Lower lobe of right lung (tissue), 2 donors: ENCODE measurements at places on chromosomes 4 and X. TPM values are rescaled to one million over a fixed set of nuclear protein-coding genes. Genes with fewer than 3 reads are reported as not detected.

The SORCS2 gene
- total RNA-seq: 5.8 TPM

The BGN gene
- 157 TPM for total RNA-seq

The USP38 gene
- total RNA-seq: 25.6 TPM

The KCTD8 gene
- total RNA-seq: not detected

The NR3C2 gene
- 31.4 TPM for total RNA-seq

The SLC16A2 gene
- 7.2 TPM for total RNA-seq

The NAT8L gene
- 0.24 TPM for total RNA-seq

The GNRHR gene
- not detected for total RNA-seq

The NLGN3 gene
- total RNA-seq: 1.3 TPM

The DOCK11 gene
- total RNA-seq: 76.2 TPM

DNA sequence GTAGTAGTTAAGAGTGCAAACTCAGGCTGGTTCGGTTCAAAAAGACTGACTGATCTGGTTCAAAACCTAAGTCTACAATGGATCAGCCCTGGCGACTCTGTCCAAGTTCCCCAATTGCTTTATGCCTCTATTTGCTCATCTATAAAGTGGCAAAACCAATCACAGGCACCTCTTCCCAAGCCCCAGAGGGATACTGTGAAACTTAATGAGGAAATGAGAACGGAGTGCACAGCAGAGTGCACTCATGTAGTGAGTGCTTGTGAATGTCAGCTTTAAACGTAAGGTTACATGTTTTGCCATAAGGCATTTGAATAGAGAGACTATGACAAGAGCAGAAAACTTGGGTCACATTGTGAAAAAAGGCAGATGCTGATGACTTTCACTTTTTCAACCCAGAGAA lies 199.7 kb upstream of the KLF3 start:
- no peaks in the 10 kb centered on the region for H3K27me3 ChIP-seq
- H3K4me3 ChIP-seq: no peak overlapping the region
- DNase-seq: no peak

DNA sequence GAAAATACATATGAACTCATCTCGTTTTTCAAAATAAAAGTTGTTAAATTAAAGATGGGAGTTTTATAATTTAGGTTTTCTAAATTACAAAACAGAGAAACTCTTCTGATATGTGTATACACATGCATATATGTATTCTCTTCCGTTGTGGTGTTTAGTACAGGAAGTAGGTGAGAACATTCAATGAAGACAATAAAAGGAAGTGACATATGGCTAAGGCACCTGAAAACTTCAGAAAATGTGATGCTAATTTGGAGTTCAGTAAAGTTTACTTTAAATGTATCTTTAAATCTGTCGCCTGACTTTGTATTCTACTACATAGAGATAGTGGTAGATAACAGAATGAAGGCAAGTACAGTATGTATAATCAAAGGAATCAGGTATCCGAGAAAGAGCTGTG lies 33.5 kb upstream of the ITM2A start:
- no peak for DNase-seq
- H3K36me3 ChIP-seq: no peaks in the 10 kb centered on the region
- H3K4me1 ChIP-seq: no peaks in the 10 kb centered on the region
- no peak overlapping the region for H3K27ac ChIP-seq

DNA sequence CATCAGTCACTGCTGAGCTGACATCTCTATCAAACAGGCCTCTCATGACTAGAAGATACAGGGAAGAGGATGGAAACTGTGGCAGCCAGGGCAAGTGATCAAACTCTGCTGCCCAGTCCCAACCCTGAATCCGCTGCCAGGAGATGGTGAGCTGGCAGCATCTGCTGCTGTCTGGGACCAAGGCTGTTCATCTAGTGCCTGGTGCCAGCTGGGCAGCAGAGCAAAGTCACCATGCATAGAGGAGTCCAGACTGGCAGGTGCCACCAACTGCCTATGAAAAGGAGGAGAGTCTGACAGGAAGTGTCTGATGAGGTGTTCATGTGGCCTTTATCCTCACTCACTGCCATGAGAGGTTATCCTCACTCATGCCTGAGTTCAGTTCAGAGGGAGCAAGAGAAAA lies 518.9 kb downstream of the MID1IP1 start:
- H3K4me1 ChIP-seq: no peaks in the 10 kb centered on the region
- no peak overlapping the region for H3K4me3 ChIP-seq
- no peaks in the 10 kb centered on the region for H3K36me3 ChIP-seq
- H3K27me3 ChIP-seq: no peaks in the 10 kb centered on the region
- DNase-seq: no peak

GRCh38 chr4:85113706-85114105 lies 147.2 kb upstream of the WDFY3 start:
- no peaks in the 10 kb centered on the region for H3K36me3 ChIP-seq
- no peak overlapping the region for H3K27ac ChIP-seq
- H3K4me3 ChIP-seq: no peak overlapping the region
- H3K27me3 ChIP-seq: no peaks in the 10 kb centered on the region

GRCh38 chrX:135596495-135596894 lies 76.0 kb downstream of the INTS6L start:
- H3K36me3 ChIP-seq: no peaks in the 10 kb centered on the region
- no peaks in the 10 kb centered on the region for H3K27me3 ChIP-seq
- no peak overlapping the region for H3K4me3 ChIP-seq
- no peaks in the 10 kb centered on the region for H3K4me1 ChIP-seq
- DNase-seq: peak; percentile 42
- no peak overlapping the region for H3K27ac ChIP-seq

DNA sequence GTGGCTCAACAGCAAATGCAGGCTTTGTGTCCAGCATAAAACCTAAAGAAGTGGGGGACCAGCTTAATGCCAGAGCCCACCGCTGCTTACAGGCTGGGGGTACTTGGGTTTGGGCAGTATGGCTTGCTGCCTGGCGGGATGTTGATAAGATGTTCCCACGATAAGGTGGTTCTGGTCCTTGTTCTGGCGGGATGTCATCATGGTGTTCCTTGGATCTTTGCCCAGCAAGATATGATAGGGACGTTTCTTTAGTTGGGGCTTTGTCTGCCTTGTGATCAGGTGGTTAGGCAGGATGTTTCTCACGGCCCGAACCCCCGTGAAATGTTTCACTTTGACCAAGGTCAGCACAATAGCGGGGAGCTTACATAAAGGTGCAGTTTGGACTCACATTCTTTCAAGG lies 35.3 kb downstream of the PNPLA4 start:
- no peaks in the 10 kb centered on the region for H3K4me1 ChIP-seq
- no peak overlapping the region for H3K4me3 ChIP-seq
- DNase-seq: no peak
- no peaks in the 10 kb centered on the region for H3K36me3 ChIP-seq

- H3K36me3 ChIP-seq: no peaks in the 10 kb centered on the region
- no peak overlapping the region for H3K27ac ChIP-seq
- H3K27me3 ChIP-seq: no peaks in the 10 kb centered on the region
- H3K4me1 ChIP-seq: no peaks in the 10 kb centered on the region
These were observed 32.4 kb downstream of the SLC2A9 start for GRCh38 chr4:9988933-9989332.

- no peak for DNase-seq
- H3K36me3 ChIP-seq: peaks cover 29% of the 10 kb centered on the region
- H3K4me3 ChIP-seq: no peak overlapping the region
- no peaks in the 10 kb centered on the region for H3K27me3 ChIP-seq
These were observed 41.3 kb downstream of the KLHL5 start for GRCh38 chr4:39103291-39103690.

- no peak for DNase-seq
- no peaks in the 10 kb centered on the region for H3K27me3 ChIP-seq
- H3K4me1 ChIP-seq: peaks cover 60% of the 10 kb centered on the region
These were observed 1.6 kb downstream of the SH3RF1 start for GRCh38 chr4:169268951-169269760.

GRCh38 chrX:54818221-54818620 lies 10.7 kb downstream of the MAGED2 start:
- H3K27me3 ChIP-seq: no peaks in the 10 kb centered on the region
- DNase-seq: no peak
- no peak overlapping the region for H3K27ac ChIP-seq
- peaks cover 26% of the 10 kb centered on the region for H3K36me3 ChIP-seq
- no peak overlapping the region for H3K4me3 ChIP-seq

DNA sequence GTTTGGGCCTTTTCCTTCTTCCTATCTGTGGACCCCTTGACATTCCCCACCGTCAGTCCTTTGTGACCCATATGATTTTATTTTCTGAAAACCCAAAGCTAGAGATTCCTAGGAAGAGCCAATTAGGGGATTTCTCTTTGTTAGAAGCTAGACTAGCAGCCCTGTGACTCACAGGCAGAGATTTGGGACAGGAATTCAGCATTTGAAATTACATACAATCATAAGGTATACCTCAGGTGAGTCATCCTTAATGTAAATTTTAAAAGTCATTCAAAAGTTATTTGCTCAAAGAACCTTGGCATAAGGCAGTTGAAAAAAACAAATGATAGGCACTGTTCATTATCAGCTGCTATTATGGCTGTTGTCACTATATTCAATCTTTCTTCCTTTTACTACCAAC lies 40.6 kb downstream of the USP26 start:
- H3K27ac ChIP-seq: no peak overlapping the region
- no peak overlapping the region for H3K4me3 ChIP-seq
- H3K27me3 ChIP-seq: no peaks in the 10 kb centered on the region
- H3K4me1 ChIP-seq: no peaks in the 10 kb centered on the region
- no peak for DNase-seq

- no peaks in the 10 kb centered on the region for H3K27me3 ChIP-seq
- no peak overlapping the region for H3K27ac ChIP-seq
- no peak overlapping the region for H3K4me3 ChIP-seq
- H3K36me3 ChIP-seq: no peaks in the 10 kb centered on the region
These were observed 50.5 kb upstream of the PAGE1 start for GRCh38 chrX:49746306-49746705.

DNA sequence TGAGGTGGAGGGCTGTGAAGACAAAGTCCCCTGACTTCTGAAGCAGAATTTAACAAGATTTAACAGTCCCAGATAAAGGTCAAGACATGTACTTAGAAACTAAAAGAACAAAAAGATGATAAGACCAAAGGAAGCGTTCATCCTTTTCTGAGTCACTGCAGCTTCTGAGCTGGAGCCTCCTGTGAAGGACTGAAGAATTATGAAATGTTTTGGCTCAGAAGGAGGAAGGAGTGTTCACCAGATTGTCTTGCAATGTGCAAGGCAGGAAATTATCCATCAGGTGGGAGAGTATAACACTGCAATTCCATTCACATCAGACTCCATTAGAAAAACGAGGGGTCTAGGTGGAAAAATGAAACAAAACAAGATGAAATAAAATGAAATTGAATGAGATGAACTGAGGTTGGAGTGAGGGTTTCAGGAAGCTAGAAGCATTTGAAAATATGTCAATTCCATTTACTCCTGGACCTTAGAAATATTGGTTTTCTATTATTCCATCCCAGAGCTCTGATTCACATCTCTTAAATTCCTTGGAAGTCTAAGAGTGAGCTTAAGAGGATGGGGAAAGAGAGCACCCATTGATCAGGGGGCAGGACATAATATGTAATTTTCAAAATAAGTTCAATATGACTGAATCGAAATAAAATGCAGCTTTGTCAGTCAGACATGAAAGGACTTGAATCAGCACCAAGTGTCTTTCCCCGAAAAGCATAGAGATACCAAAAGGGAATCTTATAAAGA lies 186.1 kb upstream of the LNX1 start:
- no peaks in the 10 kb centered on the region for H3K27me3 ChIP-seq
- H3K36me3 ChIP-seq: no peaks in the 10 kb centered on the region
- no peak overlapping the region for H3K27ac ChIP-seq
- DNase-seq: no peak

DNA sequence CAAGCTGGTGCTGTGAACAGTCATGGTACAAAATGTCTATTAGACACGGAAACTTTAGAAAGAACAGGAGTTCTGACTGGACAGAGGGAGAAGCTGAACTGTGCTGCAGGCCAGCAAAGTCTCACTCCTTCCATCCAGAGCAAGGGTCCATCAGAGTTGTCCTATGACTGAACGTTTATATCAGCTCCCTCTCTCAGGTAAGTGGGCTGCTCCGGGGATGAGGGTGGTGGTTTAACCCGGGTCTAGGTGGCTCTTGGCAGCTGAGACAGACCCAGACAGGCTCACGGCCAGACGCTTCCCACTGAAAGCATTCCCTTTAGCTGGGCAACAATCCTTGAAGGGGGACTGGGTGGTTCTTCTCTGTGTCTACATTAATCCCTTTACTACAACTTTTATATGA lies 385.0 kb upstream of the SMIM31 start:
- DNase-seq: no peak
- H3K36me3 ChIP-seq: no peaks in the 10 kb centered on the region
- H3K4me3 ChIP-seq: no peak overlapping the region
- H3K27me3 ChIP-seq: no peaks in the 10 kb centered on the region

GRCh38 chrX:18927558-18927957 lies 56.4 kb downstream of the PHKA2 start:
- H3K27ac ChIP-seq: no peak overlapping the region

DNA sequence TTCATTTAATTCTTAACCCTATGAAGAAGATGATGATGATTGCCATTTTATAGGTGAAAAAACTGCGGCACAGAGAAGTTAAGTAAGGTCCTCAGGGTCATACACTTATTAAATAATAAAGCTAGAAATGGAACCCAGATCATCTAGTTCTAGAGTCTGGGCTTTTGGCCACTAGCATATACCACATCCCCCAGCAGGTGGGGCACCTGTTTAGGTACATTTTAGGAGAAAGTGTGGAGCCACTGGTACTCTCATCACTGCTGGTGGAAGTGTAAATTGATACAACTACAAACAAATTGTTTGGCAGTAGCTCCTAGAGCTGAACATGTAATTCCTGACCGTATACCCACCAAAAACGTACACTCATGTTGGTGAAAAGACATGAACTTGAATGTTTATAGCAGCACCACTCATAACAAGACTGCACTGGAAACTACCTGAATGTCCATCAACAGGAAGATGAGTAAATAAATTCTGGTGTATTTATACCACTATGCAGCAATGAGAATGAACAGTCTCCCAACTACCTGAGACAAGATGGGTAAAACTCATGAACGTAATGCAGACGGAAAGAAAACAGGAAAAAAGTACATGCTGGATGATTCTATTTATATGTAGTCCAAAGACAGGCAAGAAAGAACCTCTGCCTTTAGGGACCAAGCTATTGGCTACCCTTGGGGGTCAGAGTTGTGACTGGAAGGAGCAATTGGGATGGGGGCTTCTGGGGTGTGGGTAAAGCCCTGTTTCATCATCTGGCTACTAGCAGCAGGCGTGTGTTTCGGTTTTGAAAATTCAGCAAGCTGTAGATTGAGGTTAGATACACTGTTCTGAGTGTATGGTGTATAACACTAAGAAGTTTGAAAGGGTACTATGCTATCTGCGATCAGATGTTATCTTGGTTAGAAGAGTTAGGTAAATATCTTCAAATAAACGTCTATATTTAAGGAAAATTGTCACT lies 72.3 kb upstream of the ADGRG2 start:
- H3K27me3 ChIP-seq: no peaks in the 10 kb centered on the region
- no peak overlapping the region for H3K4me3 ChIP-seq
- H3K27ac ChIP-seq: no peak overlapping the region
- no peaks in the 10 kb centered on the region for H3K4me1 ChIP-seq
- H3K36me3 ChIP-seq: no peaks in the 10 kb centered on the region

- no peak for DNase-seq
- no peaks in the 10 kb centered on the region for H3K4me1 ChIP-seq
- no peak within 1 kb of the TSS for H3K4me3 ChIP-seq
- H3K27me3 ChIP-seq: no peaks in the 10 kb centered on the region
These were observed at the start of gene ODAPH for GRCh38 chr4:75555294-75556164. TSS of gene ODAPH (plus strand) at chr4:75556066. CDS start at chr4:75556083, 17 bp downstream.

GRCh38 chr4:40525752-40526598 lies 103.7 kb downstream of the RBM47 start:
- H3K27me3 ChIP-seq: no peaks in the 10 kb centered on the region
- H3K36me3 ChIP-seq: no peaks in the 10 kb centered on the region
